CD4-positive, alpha-beta T cell treated with Interleukin-17A for 1 hour (primary cell): ENCODE measurements at places on chromosomes 7 and 10.
A peak's percentile ranks its signal among the peaks of the same experiment; 100 is the strongest.

DNA sequence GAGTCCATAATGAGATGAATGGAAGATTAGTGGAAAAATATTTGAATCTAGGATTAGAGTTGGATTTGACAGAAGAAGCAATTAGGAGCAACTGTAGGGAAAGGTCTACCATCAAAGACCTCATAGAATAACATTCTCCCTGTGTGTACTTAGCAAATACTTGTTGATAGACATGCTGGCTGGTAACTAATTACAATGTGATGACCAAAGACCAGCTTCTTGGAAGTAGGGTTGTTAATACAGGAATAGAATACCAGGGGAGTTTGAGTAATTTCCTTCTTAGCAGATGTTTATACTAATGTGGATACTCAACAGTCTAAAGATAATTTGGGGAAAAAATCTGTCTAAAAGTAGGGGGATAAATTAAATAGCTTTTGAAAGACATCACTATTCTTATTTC lies 357.5 kb upstream of the BMPER start:
- no peak for DNase-seq

DNA sequence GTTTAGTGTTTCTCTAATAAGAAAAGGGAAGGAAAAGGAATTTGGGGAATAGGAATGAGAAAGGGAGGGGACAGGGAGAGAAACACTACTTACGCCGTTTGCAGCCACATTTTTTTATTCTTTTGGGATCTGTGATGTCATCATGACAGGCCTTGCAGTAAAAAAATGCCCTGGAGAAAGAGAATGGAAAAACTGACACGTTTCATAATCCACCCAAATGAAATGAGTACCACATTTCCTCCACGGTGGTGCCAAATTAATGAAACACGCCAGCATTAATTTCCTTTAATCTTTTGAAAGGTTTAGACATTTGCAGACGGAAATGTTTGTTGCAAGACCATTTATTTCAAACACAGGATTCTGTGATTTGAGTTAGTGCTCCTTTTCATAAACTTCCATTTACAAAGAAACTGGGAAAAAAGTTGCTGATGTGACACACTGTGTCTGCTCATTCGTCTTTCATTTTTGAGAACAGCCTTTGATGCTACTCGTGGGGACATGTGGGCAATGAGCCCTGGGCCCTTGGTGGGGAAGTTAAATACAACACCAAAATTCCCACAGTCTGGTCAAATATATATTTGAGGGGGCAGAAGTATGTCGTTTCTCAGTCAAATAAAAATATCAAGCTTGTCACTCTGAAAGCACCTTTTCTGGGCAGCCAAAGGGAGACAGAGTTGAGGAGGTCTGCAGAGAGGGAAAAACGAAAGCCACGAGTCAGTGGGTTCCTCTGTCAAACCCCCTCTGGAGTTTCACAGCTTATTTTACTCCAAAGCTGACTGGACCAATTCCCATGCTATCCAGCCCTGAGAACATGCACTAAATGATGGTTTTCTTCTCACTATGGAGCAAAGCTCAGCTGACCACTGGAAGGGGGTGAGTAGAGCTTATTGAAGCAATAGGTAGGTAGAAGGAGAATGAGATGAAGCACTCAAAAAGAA lies 625.5 kb downstream of the KCNMA1 start:
- DNase-seq: no peak

DNA sequence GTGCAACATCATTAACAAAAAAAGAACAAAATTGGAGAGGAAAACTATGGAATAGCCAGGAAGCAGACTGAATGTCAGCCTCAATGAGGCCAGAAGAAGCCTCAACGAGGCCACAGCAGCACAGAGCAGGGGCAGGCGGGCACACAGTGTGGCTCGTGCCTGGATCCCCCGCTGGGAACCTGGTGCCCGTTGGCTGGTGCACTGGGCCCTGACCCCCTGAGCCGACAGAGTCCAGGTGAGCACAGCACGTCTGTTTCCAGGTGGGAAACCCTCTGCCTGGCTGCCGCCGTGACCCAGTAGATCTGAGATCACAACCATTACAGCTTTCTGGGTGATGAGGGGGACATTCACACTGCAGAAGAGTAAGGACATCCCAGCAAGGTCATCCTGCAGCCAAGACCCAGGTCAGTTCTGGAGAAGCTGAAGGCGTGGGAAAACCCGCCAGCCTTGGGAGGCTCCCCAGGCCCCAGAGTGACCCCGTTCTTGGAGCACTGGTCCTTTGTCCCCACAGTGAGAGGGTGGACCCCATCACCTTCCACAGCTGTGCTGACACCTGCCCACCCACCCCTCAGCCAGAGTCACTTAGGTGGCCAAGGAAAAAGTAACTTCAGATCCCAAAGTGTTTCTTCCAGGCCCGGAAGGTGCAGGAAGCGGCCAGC lies 222.1 kb downstream of the ADARB2 start:
- DNase-seq: no peak

- no peak for DNase-seq
Measured at GRCh38 chr10:91540733-91541132, 92.1 kb downstream of the PPP1R3C start.

GRCh38 chr7:100469227-100470044 lies 5.4 kb upstream of the SPACDR start:
- peak; percentile 81 for DNase-seq

DNA sequence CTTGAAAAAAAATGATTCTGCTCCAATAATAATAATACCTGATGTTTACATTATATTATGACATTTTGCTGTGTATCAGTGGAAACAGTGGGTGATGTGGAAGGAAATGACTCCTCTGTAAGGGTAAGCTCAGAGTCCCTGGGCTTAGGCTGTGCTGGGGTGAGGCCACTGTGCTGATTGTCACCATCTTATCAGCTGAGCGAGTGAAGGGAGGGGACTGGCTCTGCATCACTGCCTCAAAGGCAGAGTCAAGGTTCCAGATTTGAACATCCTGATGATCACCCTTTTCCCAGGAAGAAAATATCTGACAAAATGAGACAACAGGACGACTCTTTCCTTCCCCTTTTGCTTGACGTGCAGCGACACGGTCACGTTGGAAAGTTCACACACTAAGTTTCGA lies 24.0 kb upstream of the HABP2 start:
- DNase-seq: no peak

DNA sequence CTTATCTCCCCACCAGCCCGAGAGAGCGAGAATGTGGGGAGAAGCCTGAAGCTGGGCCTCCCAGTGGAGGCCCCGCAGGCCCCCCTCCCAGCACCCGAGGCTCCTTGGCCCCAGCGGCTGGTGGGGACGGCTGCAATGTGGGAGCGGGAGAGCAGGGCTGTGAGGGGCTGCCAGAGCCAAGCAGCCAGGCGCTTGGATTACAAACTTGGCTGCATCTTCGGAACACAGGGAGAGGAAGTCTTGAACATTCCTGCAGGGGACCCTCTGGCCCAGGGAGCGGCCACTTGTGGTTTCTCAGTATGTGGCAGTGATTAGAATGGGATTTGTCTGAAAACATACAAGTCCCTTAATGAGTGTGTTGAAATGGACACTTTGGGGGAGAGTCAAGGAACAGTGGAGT lies 23.2 kb downstream of the ELN start:
- no peak for DNase-seq

GRCh38 chr7:24881623-24882022 lies 98.4 kb downstream of the OSBPL3 start:
- no peak for DNase-seq

- DNase-seq: no peak
Measured at GRCh38 chr7:125363873-125364272, 434.2 kb upstream of the POT1 start.

DNA sequence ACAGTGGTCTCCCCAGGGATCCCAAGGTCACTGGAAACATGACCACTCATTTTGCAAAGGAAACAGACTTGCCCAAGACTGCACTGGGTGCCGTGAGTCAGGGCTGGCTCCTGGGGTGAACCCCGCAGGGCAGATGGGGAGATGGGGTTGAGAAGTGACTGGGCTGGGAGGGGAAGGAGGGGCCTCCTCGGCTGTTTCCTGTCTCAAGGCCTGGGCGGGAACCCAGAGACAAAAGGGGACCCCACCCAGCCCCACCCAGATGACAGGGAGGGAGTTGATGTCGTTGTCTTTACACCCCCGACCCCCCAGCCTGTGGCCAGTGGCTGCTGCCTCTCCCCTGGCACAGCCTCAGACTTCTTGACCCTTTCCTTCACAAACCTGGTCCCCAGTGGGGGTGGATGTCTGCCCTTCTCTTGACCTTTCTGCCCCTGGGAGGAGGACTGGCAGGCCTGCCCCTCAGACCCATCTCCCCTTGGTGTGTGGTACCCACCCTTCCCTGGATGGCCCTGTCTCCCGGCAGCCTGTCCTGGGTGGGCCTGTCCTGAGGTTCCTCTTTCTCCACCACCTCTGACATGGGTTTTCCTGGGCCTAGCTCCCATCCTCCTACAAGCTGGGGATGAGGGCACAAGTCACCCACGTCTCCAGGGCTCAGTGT lies 1.4 kb downstream of the MYO1G start:
- peak; percentile 82 for DNase-seq

GRCh38 chr10:97731346-97732051 lies 5.4 kb upstream of the ZFYVE27 start:
- peak; percentile 71 for DNase-seq

DNA sequence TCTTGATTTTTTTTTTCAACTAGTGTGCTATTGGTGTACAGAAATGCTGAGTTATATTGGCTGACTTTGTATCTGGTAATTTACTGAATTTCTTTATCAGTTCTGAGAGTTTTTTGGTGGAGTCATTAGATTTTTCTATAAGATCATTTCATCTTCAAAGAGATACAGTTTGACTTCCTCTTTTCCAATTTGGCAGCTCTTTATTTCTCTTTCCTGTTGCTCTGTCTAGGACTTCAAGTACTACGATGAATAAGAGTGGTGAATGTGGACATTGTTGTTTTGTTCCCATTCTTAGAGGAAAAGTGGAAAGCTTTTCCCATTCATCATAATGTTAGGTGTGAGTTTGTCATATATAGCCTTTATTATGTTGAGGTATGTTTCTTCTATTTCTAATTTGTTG lies 50.2 kb downstream of the LOXL4 start:
- DNase-seq: no peak

- DNase-seq: no peak
Measured at GRCh38 chr10:34523017-34523767, 291.9 kb downstream of the PARD3 start.

GRCh38 chr7:138429577-138430250 lies 30.3 kb upstream of the TRIM24 start:
- DNase-seq: no peak

DNA sequence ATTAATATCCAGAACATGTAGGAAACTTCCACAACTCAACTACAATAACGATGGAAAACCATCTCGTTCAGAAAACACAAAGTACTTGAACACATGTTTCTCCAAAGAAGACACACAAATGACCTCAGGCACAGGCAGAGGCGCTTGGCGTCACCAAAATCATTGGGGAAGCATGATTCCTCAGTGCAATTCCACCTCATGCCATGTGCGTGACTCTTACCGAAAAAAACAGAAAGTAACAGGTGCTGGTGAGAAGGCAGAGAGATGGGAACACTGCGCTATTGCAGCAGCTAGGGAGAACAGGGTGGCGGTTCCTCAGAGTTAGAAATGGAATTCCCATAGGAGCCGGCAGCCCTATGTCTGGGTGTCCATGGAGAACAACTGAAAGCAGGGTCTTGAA lies 390.0 kb downstream of the DNAJB6 start:
- no peak for DNase-seq

DNA sequence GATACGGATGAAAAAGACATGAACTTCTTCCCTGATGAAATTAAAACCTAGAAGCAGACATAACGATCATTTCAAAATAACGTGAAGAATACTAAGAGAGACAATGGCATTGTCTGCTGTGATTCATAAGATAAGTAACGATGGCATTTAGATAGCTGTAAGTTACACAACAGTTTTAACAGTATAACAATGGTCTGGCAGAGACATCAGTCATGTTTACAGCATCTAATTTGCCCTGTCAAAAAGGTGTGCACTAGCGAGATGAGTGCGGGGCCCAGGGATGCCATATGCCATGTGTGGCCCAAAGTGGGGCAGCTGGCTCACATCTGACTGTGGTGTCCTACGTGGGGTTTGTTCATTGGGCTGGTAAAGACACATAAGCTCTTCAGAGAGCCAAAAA lies 55.7 kb upstream of the RHEB start:
- no peak for DNase-seq

- no peak for DNase-seq
Measured at GRCh38 chr7:124557101-124557500, 208.5 kb downstream of the GPR37 start.

- DNase-seq: no peak
Measured at GRCh38 chr7:139575338-139575680, 51.8 kb downstream of the CLEC2L start.

DNA sequence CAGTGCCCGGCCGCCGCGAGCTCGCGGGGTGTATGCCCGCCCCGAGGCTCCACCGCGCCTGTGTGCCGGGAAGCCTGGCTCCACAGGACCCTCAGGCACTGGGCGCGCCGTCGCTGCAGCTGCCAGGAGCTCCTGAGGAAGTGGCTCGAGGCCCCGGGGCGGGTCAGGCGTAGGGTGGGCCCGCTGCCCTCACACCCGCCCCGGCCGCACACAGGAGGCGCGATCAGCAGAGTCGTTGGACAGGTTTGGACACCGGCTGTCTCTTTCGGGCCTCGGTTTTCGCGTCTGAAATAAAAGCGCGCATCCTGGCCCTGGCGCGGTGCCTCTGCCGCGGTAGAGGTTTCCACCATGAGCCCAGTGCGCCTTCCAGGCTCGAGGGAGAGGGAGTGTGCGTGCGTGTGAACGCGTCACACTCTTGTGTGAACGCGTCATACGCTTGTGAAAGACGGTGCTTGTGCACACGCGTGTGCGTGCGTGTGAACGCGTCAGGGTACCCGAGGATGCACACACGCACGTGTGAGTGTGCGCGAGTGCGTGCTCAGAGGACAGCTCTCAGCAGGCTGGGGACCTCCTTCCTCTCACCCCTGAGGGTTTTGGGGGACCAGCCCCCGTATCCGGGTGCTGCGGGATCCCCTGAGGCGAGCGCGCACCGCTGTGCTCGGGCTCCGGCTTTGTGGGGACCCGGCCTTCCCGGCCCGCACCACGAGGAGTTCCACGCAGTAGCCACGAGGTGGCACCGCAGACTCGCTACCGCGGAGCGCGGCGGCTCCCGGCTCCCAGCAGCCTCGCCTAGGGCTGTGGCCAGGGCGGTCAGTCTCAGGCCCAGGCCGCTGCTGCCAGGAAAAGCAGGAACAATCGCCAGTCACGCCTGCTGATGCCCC lies 83.8 kb downstream of the BMS1 start:
- peak; percentile 49 for DNase-seq

DNA sequence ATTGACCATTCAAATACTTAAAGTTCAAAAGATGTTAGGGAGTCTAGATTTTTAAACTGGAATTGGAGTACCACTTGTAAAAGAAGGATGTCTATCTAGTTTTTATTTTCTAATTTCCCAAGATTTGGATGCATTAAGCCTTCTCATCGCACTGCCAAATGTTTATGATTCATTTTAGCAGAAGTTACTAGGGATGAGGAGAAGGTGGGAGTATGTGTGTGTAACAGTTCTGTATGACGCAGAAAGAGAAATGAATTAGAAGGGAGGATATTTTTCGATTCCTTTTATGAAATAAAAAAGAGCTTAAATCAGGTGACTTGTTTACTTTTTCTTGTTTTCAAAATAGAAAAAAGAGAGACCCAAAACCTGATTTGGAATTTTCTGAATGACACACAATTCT lies 6.8 kb upstream of the SLK start:
- no peak for DNase-seq
